OCI-LY7 (cell line): ENCODE measurements at places on chromosomes 5 and 9.
A peak's percentile ranks its signal among the peaks of the same experiment; 100 is the strongest.

DNA sequence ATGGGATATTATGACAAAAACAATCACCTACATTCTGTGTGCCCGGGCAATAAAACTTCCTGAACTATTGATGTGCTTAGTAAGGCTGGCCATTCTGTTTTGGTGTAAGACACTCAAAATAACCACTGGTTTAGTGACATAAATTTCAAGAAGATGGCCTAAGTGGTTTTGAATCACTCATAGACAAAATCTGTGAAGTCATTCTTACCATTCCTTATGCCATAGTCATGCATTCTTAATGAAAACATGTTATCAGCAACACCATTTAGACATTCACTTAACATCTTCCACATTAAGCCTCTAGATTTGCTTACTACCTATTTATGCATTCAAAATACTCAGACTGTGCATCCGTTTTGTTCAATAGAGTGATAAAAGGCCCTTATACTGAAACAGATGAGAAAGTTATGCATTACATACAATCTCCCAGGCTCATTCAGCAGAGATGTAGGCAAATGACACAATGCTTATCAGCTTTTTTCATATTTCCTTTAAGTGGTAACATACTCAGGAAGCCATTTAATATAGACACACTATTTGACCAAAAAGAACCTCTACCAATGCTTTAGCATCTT is 848.8 kb upstream of the DMAC1 start:
- no peak for DNase-seq

GRCh38 chr5:116479776-116480675 is 94.6 kb downstream of the SEMA6A start:
- DNase-seq = no peak

DNA sequence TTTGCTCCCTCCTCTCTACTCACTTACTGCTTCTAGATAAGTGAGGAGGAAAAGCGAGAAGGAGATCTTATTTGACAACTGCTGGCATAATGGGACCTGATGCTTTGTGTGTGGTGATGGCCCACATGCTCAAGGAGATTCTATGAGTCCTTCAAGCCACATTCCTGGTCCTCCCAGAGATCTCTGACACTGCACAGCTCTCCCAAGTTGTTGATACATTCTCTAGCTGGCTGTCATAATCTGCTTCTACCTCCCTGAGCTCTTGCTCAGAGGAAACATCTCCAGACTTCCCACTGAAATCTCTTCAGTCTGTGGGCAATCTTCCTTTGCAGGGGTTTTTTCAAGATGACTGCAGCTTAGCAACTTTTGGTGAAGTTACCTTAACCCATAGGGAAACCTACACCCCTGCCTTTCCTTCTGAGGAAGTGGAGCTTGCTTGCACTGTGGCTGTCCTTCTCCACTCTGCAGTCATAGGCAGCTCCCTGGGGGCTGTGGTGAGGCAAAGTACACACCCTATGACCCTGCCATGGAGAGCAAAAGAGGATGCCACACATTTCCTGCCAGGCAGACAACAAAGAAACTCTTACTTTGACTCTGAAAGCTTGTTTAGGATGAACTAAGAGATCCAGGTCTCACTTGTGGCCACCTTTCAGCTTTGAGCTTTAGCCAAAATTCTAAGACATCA is 163.8 kb downstream of the TMEM38B start:
- no peak for DNase-seq

DNA sequence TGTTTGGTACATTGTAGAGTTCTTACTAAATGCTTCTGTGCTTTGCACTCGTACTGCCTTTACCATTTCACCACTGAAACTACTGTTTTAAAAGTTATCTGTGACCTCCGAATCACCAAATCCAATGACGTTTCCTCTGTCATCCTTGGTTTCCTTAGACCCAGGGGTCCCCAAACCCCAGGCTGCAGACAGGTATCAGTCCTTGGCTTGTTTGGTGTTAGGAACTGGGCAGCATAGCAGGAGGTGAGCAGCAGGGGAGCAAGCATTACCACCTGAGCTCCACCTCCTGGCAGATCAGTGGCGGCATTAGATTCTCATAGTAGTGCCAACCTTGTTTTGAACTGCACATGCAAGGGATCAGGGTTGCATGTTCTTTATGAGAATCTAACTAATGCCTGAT is 26.8 kb upstream of the APC start:
- no peak for DNase-seq

- no peak for DNase-seq
These were observed 5.6 kb downstream of the GOLPH3 start for GRCh38 chr5:32168460-32169033.

- DNase-seq = no peak
These were observed 49.3 kb downstream of the GADD45G start for GRCh38 chr9:89654025-89654662.

DNA sequence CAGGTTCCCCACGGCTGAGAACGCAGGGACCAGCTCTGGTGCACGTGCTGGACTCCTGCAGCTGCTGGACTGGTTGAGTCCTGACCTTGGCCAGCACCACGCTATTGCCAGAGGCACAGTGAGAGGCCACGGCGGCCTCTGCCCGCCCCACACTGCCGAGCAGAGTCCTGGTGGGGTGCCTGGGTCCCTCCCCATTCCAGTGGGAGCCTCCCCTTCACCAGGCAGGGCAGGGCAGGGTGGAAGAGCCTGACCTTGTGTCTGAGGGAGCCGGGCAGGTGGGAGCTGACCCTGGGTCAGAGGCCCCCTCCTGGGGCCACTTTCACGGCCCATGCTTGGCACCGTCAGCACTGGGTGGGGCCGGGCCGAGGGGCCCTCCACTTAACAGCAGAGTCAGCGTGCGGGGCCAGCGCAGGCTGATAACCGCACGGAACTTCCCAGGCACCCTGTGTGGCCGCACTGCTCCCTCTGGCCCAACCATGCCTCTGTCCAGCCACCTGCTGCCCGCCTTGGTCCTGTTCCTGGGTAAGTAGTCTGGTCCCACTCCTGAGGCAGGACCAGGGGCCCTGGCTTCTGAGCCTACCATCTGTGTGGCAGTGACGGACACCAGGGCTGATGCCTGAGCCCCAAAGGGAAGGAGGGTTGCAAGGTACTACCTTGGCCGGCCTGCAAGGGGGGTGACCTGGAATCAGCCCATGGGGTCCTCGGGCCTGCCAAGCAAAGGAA is at the start of gene MAMDC4:
Gene MAMDC4 (plus strand): TSS at position 406 of the 723 bp plus-strand sequence. CDS start 71 bp downstream, at position 477.
- DNase-seq = no peak

DNA sequence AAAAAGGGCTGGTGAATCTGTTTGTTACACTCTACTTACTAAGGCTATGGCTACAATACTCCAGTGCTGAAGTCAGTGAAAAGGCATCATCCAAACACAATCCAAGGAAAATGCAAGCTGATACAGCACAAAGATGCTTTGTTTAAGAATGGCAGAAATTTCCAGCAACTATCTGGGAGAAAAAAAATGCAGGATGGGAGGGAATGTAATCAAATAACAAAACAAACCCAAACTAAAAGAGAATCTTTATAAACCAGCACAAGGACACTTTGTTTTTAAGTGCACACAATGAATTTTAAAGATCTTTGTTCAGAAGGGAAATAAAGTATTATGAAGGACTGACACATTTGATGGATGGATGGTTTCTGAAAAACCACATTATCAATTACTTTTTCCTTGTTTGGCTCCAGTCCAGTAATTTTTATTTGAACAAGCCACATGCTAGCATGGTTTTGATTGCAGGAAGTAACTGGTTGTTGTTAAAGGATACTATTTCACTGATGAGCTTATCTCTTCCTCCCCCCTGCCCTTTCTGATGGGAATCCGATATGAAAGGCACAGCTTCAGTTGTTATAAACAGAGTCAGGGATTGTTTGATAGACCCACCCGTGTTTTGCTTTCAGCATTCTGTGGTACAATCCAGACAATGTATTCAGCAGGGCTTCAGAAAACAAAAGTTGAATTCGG is 12.1 kb upstream of the TLE4 start:
- no peak for DNase-seq

DNA sequence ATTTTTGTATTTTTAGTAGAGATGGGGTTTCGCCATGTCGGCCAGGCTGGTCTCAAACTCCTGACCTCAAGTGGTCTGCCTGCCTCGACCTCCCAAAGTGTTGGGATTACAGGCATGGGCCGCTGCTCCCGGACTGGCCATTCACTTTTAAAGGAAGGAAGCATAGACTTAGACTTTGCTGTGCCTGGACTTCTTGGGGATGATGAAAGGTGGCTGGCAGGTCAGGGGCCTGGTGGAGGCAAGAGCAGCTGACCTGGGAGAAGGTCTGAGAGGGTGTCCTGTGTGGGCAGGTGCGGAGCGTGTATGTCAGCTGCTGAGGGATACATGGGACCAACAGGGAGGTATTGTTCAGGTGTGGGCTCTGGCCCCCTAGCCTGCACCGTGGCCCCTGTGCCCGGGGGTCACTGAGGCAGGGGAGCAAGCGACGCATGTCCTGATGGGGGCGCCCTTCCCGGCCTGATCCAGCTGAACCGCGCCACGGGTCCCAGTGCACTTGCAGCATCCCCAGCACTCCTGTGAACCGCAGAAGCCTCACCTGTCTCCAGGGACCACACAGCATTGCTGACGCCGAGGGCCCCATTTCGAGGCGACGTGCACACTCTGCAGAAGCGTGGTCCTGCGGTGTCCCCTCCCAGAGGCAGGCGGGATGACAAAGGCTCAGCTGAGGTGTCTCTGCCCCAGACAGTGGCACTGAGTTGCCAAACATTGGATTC is 23.1 kb downstream of the NDUFS6 start:
- no peak for DNase-seq

GRCh38 chr9:35976726-35977125 is 18.8 kb upstream of the OR2S2 start:
- peak; percentile 77 for DNase-seq

DNA sequence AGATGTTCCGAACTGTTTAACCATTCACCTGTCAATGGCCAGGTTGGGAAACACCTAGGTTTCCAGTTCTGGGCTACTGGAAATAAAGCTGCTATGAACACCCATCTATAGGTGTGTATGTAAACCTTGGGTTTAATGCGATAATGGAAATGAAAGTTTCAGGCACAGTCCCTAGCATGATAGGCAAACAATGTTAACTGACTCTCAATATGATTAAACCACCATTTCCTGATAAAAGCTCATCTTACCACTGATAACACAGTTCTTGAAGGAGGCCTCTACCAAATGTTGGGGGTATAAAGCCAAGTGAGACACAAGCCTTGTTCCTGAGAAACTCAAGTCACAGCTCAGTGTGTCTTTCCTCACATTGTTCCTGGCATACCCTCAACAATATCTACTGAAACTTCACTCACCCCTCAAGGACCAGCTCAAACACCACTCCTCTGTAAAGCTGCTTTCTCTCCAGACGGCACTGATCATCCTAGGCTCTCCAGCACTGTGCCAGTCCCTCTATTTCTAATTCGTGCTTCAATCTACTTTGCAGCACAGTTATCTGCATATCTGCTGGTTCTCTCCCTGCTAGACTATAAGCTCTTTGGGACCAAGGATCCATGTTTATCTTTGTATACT is 15.8 kb downstream of the RAB14 start:
- no peak for DNase-seq

- DNase-seq = no peak
These were observed 419.9 kb downstream of the NTRK2 start for GRCh38 chr9:85089188-85089969.

DNA sequence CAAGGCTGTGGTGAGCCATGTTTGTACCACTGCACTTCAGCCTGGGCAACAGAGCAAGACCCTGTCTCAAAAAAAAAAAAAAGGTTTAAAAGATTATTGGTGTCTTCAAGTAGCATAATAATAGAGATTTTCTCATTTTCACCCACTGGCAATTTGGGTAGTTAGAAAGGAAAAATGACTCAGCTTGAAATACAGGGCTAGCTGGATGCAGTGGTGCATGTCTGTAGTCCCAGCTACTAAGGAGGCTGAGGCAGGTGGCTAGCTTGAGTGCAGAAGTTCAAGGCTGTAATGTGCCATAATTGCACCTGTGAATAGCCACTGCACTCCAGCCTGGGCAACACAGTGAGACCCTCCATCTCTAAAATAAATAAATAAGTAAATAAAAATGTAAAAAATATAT is 111.1 kb downstream of the ARRDC3 start:
- DNase-seq = no peak

DNA sequence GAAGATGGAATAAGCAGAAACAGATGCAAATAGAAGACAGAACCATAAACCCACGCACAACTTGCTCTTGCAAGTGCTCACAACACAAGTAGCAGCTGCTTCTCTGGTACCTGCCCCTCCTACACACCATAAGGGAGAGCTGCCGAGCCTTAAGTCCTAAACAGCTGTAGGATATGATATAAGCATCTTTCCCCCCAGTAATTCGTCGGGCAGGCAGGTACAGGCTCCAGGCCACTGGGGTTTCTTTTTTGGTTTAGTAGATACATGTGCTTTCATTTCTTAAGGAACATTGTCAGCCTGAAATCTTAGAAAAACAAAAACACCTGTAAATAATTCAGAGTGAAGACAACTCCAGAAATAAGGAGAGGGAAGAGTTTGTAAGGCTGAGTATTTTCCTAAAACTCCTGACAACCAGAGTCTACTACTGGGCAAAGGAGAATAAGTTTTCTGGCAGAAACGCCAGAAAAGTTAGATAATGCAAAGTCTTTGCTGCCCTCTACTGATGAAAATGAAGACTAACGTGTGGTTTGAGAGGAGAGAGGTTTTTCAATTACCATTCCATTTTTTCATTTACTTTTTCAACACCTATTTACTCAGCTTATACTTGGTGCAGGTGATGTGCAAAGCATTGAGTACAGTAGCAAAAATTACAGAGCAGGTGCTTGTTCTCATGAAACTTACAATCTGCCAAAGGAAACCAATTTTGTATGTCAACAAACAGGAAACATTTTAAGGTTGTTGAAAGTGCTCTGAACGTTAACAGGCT is 20.1 kb upstream of the TCERG1 start:
- DNase-seq = peak; percentile 59

GRCh38 chr9:124576751-124577150 is 69.6 kb upstream of the NR5A1 start:
- no peak for DNase-seq

GRCh38 chr5:82396871-82397514 is 118.8 kb upstream of the RPS23 start:
- no peak for DNase-seq

DNA sequence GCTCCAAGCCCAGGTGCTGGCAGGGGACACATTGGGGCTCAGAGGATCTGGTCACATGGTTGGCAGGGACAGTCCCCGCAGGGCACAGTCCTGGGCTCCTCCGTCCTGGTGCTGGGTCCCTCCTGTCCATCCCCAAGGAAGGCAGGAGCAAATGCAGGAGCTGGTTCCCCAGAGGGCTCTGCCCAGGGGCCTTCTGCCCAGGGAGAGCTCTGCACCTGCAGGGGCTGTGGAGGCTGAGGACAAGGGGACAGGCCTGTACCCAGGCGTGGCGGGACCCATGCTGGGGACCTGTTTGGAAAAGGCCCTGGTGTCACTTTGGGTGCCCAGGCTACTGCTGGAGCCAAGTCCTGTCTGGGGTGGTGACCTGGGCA is 7.2 kb downstream of the SPATA31E1 start:
- DNase-seq = no peak

DNA sequence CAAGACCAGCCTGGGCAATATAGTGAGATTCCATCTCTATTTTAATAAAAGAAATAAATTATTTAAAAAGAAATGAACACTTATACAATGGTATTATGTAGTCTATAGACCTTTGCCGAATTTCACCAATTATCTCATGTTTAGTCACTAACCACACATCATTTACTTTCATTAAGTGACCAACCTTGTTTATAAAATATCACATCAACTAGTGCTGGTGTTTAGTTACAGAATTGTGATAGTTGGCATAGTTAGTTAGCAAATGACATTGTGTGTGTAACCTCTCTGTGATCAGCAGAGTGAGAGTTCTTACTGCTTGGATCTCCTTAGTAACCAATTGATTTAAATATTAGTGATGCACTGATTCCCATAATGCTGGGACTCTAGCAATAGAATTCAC is 71.8 kb downstream of the PRR16 start:
- DNase-seq = no peak

GRCh38 chr5:56313004-56313531 is 79.9 kb upstream of the ANKRD55 start:
- DNase-seq = no peak
